ENCODE measurements at places on chromosomes 7 and 10. TPM values are rescaled to one million over a fixed set of nuclear protein-coding genes. Genes with fewer than 3 reads are reported as not detected.

The MYPN gene
- total RNA-seq: 31.8 TPM

The SLC16A9 gene
- 0.80 TPM for total RNA-seq

The PAPOLB gene
- total RNA-seq: 0.13 TPM

The H2BK1 gene
- not detected for total RNA-seq

The EFCAB10 gene
- not detected for total RNA-seq

The PLCE1 gene
- 6.7 TPM for total RNA-seq

DNA sequence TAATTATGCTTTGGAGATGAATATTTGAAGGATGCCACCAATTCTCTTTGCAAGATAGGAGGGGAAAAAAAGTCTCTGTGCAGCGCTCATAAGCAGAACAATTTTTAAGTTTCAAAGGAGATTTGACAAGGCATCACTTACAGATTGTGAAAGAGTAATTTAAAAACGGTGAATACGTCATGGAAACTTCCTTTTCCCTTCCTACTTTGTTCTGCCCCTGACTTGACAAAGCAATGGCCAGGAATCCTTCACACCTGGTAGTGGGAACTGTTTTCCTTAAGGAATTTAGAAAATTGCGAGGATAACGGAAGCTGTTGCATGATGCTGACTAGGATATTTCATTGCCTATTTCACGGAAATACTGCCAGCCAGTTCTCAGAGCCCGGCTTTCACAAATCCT lies 16.7 kb downstream of the FAM107B start:
- no peak for DNase-seq

- peak; percentile 97 for DNase-seq
Measured at GRCh38 chr10:94402204-94402842, at the start of gene TBC1D12. TBC1D12 (plus strand) TSS chr10:94402541; CDS start chr10:94402614, 73 bp downstream.

DNA sequence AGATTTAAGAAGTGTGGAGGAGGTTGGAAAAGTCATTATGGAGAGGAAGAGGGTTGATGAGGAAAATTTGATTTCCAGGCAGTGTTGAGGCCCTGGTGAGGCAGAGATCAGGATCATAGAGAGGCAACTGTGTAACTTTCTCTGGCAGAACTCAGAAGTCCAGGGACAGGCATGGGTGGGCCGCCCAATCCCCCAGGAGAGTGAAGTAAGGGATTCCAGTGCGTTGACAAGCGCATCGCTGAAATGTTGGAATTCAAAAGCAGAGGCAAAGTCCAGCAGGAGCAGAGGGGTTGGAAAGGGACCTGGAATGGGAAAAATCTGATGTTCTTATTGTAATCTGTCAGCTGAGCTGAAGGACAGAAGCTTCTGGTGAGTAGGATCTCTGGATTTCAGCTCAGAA lies 207.3 kb downstream of the FAM107B start:
- DNase-seq: no peak

GRCh38 chr10:4353964-4354363 lies 472.0 kb upstream of the AKR1E2 start:
- peak; percentile 64 for DNase-seq

- DNase-seq: no peak
Measured at GRCh38 chr7:41135511-41135910, 567.4 kb downstream of the INHBA start.

GRCh38 chr7:42020061-42020460 lies 216.9 kb downstream of the GLI3 start:
- DNase-seq: no peak

GRCh38 chr7:52794621-52795020 lies 240.8 kb upstream of the POM121L12 start:
- DNase-seq: no peak

- no peak for DNase-seq
Measured at GRCh38 chr7:85833066-85833465, 646.2 kb upstream of the SEMA3D start.

- DNase-seq: no peak
Measured at GRCh38 chr10:70135046-70135445, 2.4 kb upstream of the AIFM2 start.

GRCh38 chr7:42208572-42208971 lies 28.4 kb downstream of the GLI3 start:
- DNase-seq: no peak

DNA sequence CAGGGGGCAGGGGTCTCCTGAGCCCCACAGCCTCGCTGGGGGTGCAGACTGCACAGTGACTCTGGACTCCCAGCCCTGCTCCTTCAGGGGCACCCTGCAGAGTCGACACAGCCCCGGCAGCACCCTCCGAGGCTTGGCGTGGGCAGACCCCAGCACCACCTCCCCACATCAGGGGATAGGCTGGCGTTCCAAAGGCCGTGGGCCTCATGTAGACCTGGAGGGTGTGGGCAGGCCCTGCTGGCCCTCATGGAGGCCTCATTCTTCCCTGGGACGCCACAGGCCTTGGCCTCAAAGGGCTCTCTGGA lies 265.9 kb downstream of the ELFN1 start:
- DNase-seq: no peak

All from LHCN-M2 (cell line).